WTC11 (cell line): ENCODE measurements at places on chromosomes 3 and 15. TPM values are rescaled to one million over a fixed set of nuclear protein-coding genes. Genes with fewer than 3 reads are reported as not detected.

- peaks cover 45% of the 10 kb centered on the region for H3K4me1 ChIP-seq
- no peak overlapping the region for H3K27ac ChIP-seq
- no peaks in the 10 kb centered on the region for H3K36me3 ChIP-seq
- H3K4me3 ChIP-seq: no peak overlapping the region
- H3K27me3 ChIP-seq: peaks cover 12% of the 10 kb centered on the region
- no peak for DNase-seq
Observed at GRCh38 chr3:18440066-18440722, 15.1 kb upstream of the SATB1 start.

- no peaks in the 10 kb centered on the region for H3K4me1 ChIP-seq
- DNase-seq: peak; percentile 58
- H3K27ac ChIP-seq: no peak overlapping the region
- no peak overlapping the region for H3K4me3 ChIP-seq
- H3K36me3 ChIP-seq: peaks cover 5% of the 10 kb centered on the region; the same call in 1 of the 2 replicates
Observed at GRCh38 chr3:36540888-36541518, 160.7 kb downstream of the STAC start.

DNA sequence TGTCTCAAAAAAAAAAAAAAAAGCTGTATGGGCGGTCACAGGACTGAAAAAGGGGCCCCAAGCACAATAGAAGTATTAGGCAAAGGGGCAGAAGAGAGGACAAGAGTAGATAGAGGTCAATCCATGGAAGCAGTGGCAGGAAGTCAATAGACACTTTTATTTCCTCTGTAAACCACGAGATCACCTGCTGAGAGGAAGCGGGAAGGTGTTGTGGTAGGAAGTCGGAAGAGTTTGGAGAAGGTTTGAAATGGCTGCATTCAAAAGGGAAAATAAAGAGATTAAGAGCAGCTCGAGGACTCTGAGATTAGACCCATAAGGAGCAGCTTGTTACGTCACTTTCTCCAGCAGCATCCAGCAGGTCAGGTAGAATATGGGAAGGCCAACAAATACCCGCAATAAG, 14.2 kb upstream of the ZNF148 start:
- H3K27ac ChIP-seq: no peak overlapping the region
- no peak overlapping the region for H3K4me3 ChIP-seq
- no peaks in the 10 kb centered on the region for H3K27me3 ChIP-seq
- DNase-seq: no peak
- H3K36me3 ChIP-seq: no peaks in the 10 kb centered on the region
- no peaks in the 10 kb centered on the region for H3K4me1 ChIP-seq

DNA sequence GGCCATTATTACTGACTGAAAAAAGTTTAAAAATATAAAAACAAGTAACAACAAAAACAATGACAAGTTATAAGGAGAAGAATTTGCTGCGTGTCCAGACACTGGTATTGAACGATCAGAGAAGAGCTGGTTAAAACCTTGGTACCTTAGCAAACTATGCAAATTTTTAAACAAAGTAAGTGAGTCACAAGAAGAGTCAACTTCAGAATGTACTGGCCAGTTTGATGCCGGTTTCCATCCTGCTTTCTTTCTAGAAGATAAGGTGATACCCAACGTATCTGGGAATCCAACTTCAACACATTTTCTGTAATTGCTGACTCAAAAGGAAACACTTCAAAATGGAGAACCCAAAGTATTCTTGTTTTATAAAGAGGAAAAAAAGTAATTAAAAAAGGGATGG, 49.8 kb downstream of the RUBCN start:
- H3K27me3 ChIP-seq: no peaks in the 10 kb centered on the region
- H3K36me3 ChIP-seq: peaks cover 23% of the 10 kb centered on the region
- peaks cover 5% of the 10 kb centered on the region; the same call in 1 of the 2 replicates for H3K4me1 ChIP-seq
- DNase-seq: no peak
- H3K4me3 ChIP-seq: no peak overlapping the region

DNA sequence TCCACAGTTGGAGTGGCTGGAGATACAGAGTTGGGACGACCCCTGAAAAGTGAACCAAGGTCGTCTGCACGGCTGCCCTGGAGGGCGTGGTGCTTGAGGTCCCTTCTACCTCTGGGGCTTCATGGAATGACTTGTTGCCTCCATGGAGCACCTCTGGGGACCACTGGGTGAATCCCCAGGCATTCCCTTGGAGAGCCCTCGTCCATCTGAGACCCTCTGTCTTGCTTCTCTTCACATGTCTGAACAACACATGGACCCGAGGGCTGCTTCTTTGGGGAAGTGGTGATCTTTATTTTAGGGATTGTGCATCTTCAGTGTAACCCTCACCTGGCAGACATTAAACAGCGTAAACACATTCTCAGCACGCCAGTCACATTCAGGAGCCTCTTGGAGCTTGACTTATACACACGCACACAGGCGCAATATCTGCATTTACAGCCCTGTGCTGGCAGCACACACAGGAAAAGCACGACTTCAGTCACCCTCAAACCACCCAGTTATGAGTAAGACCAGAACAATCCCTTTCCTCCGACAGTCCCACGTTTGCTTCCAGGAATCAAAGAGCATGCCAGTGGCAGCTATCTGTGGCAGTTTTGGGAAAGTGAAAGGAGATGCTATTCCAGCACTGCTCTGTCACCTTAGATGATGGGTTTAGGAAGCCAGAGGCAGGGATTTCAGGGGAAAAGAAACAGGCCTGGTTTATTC, 12.6 kb downstream of the FAM107A start:
- no peak overlapping the region for H3K4me3 ChIP-seq
- H3K36me3 ChIP-seq: peaks cover 2% of the 10 kb centered on the region; the same call in 1 of the 2 replicates
- H3K27ac ChIP-seq: peak overlapping the region; percentile 21
- peaks cover 45% of the 10 kb centered on the region for H3K4me1 ChIP-seq

GRCh38 chr3:177810162-177810623, 612.9 kb upstream of the TBL1XR1 start:
- H3K4me3 ChIP-seq: no peak overlapping the region
- peaks cover 6% of the 10 kb centered on the region; the same call in 1 of the 2 replicates for H3K36me3 ChIP-seq
- no peaks in the 10 kb centered on the region for H3K4me1 ChIP-seq

DNA sequence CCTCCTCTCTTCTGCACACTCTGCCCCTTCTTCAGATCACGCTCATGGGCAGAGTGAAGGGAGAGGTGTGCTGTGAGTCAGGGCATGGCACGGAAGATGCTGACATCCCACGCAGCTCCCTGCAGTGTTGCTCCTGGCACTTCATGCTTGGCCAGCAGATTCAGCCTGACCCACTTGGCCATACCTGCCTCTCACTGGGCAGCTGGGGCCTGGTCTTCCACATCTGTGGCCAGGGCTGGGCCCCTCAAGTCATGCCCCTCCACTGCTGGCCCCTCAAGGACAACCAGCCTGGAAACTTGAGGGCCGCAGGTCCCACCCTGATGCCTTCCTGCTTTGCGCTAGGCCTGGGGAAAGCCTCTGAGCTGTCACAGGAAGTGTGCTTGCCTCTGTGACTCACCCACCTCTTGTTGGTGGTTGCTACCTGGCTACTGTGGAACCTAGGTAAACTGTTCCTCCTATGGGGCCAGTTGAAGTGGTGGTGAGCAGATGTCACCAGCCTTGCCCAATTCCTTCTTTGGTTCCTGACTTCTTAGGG, 48.7 kb downstream of the BSN start:
- H3K27ac ChIP-seq: no peak overlapping the region; the same call in 1 of the 2 replicates
- no peaks in the 10 kb centered on the region for H3K27me3 ChIP-seq
- H3K4me1 ChIP-seq: no peaks in the 10 kb centered on the region
- H3K4me3 ChIP-seq: no peak overlapping the region
- no peaks in the 10 kb centered on the region for H3K36me3 ChIP-seq

- H3K27me3 ChIP-seq: peaks cover 99% of the 10 kb centered on the region
- H3K4me3 ChIP-seq: peak overlapping the region; percentile 67
- peak; percentile 57 for DNase-seq
- peaks cover 61% of the 10 kb centered on the region for H3K4me1 ChIP-seq
Observed at GRCh38 chr15:36887214-36887961, 213.0 kb downstream of the MEIS2 start.

- no peaks in the 10 kb centered on the region for H3K4me1 ChIP-seq
- no peaks in the 10 kb centered on the region for H3K27me3 ChIP-seq
- no peak overlapping the region for H3K27ac ChIP-seq
- no peak for DNase-seq
Observed at GRCh38 chr3:28171962-28172361, 69.5 kb upstream of the CMC1 start.

- no peak overlapping the region for H3K27ac ChIP-seq
- no peaks in the 10 kb centered on the region for H3K36me3 ChIP-seq
- DNase-seq: no peak
- H3K4me1 ChIP-seq: peaks cover 14% of the 10 kb centered on the region
Observed at GRCh38 chr15:84928843-84929168, 44.3 kb downstream of the SLC28A1 start.

DNA sequence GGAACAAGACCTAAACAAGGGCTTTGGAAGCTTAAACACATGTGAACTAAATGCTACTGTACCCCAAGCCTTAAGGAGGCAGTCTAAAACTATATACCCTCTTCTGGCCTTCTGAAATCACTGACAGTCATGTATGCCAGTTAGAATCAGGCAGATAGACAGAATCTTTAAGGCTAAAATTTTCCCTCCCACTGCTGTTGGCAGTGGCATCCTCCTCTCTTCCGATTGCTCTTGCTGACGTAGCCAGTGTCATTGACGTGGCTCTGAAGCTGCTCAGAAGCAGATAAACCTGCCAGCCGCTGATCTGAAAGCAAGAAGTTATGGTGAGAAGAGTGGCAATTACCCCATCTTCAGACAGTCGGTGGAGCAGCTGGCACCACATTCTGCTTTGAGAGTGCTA, 3.3 kb downstream of the RYR3 start:
- no peaks in the 10 kb centered on the region for H3K36me3 ChIP-seq
- H3K27me3 ChIP-seq: peaks cover 53% of the 10 kb centered on the region
- no peak for DNase-seq
- no peak overlapping the region for H3K4me3 ChIP-seq

- H3K36me3 ChIP-seq: peaks cover 26% of the 10 kb centered on the region
- no peak overlapping the region for H3K27ac ChIP-seq
- no peak overlapping the region for H3K4me3 ChIP-seq
- H3K27me3 ChIP-seq: peaks cover 7% of the 10 kb centered on the region; the same call in 1 of the 2 replicates
- DNase-seq: no peak
Observed at GRCh38 chr3:39548282-39548681, 80.8 kb downstream of the MOBP start.

DNA sequence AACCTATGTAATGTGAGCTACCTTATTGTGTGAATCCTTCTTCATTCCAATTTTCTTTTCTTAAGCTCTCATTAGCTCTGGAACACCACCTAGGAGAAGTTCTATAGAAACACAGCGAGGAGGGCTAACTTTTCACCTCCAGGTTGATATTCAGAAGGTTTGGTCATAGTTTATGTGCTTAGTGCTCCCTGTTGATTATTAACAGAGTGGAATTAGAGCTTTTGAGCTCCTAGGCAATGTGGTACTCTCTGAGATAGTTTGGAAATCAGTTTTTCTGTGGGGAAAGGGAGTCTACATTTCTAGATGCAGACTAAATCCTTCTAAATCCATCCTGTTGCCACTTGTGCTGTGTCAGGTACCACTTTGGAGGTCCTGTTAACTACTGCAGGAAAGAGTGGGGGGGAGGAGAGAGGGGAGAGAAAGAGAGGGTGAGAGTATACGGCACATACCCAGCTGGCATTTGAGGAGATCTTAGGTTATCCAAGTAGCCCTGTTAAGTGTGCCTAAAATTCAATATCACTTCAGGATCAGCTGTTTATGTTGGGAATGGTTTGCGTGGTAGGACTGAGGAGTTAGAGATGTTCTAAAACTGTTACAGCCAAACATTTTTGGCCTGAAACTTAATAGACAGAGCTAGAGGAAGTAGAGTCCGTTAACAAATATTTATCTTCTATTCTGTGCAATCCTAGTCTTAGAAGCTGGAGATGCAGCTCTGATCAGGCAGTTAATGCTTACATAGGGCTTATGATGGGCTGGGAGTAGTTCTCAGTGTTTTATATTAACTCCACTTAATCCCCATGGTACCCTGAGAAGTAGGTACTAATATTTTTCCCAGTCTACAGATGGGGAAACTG, 117.5 kb upstream of the PROK2 start:
- DNase-seq: no peak
- H3K4me3 ChIP-seq: no peak overlapping the region
- no peaks in the 10 kb centered on the region; the same call in 1 of the 2 replicates for H3K27me3 ChIP-seq
- H3K27ac ChIP-seq: no peak overlapping the region
- no peaks in the 10 kb centered on the region for H3K36me3 ChIP-seq
- peaks cover 25% of the 10 kb centered on the region for H3K4me1 ChIP-seq

- H3K4me3 ChIP-seq: no peak overlapping the region
- H3K4me1 ChIP-seq: peaks cover 17% of the 10 kb centered on the region
- no peak for DNase-seq
- no peak overlapping the region for H3K27ac ChIP-seq
- no peaks in the 10 kb centered on the region for H3K36me3 ChIP-seq
Observed at GRCh38 chr3:155131104-155131503, 51.0 kb downstream of the MME start.

GRCh38 chr3:153373606-153374005, 211.6 kb downstream of the RAP2B start:
- no peaks in the 10 kb centered on the region for H3K4me1 ChIP-seq
- H3K27me3 ChIP-seq: peaks cover 4% of the 10 kb centered on the region
- no peak overlapping the region for H3K4me3 ChIP-seq
- DNase-seq: no peak
- peaks cover 29% of the 10 kb centered on the region for H3K36me3 ChIP-seq

DNA sequence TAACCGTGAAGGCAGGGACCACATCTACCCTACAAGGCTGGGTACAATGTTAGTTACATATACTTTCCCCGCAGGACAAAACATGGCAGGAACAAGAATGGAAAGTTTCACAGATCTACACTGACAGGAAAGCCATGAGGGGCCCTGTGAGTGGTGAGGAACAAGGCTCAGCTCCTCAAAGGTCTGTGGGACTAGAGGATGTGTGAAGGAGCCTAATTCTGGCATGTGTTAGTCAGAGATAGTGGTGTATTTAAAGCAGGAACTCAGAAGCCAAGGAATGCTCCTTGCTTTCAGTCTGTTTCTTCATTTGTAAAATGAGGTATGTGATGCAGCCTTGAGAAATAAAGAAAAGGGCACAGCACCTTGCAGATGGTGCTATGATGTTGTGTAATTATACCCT, 25.1 kb downstream of the ETV5 start:
- H3K27me3 ChIP-seq: no peaks in the 10 kb centered on the region
- no peak for DNase-seq
- H3K4me3 ChIP-seq: no peak overlapping the region
- H3K4me1 ChIP-seq: peaks cover 67% of the 10 kb centered on the region
- H3K27ac ChIP-seq: peak overlapping the region; percentile 83
- H3K36me3 ChIP-seq: peaks cover 37% of the 10 kb centered on the region

- peaks cover 13% of the 10 kb centered on the region for H3K4me1 ChIP-seq
- DNase-seq: no peak
- no peaks in the 10 kb centered on the region for H3K27me3 ChIP-seq
- no peak overlapping the region for H3K4me3 ChIP-seq
- no peaks in the 10 kb centered on the region for H3K36me3 ChIP-seq
Observed at GRCh38 chr3:17355591-17355990, 386.8 kb downstream of the TBC1D5 start.

- no peak overlapping the region for H3K4me3 ChIP-seq
- DNase-seq: no peak
- H3K36me3 ChIP-seq: peaks cover 16% of the 10 kb centered on the region
- peaks cover 41% of the 10 kb centered on the region for H3K4me1 ChIP-seq
- H3K27me3 ChIP-seq: no peaks in the 10 kb centered on the region
Observed at GRCh38 chr3:136938334-136938733, 19.4 kb upstream of the IL20RB start.

Gene NMD3
- 53.3 to 56.3 TPM (median 54.5 TPM) in 3 replicates for total RNA-seq

Gene SACM1L
- 79.0 to 80.3 TPM (median 79.6 TPM) in 3 replicates for total RNA-seq

Gene ITIH1
- total RNA-seq: 0.26 to 0.69 TPM (median 0.50 TPM) in 3 replicates

Gene ROBO2
- 11.7 to 12.4 TPM (median 12.0 TPM) in 3 replicates for total RNA-seq

Gene PLA1A
- 0.11 TPM in 1 of 3 replicates, not detected in the others for total RNA-seq

Gene AHSG
- 1.5 to 1.9 TPM (median 1.8 TPM) in 3 replicates for total RNA-seq

Gene CPEB1
- 2.5 to 3.9 TPM (median 3.2 TPM) in 3 replicates for total RNA-seq

Gene CLDN16
- not detected in 3 replicates for total RNA-seq

Gene BDH1
- 26.8 to 32.5 TPM (median 29.9 TPM) in 3 replicates for total RNA-seq

Gene TPRG1
- total RNA-seq: 0.55 to 0.89 TPM (median 0.87 TPM) in 3 replicates

Gene CPLX3
- total RNA-seq: 0.09 to 0.21 TPM (median 0.09 TPM) in 3 replicates

Gene EOMES
- 0.76 to 1.4 TPM (median 1.1 TPM) in 3 replicates for total RNA-seq

Gene FANCD2OS
- not detected in 3 replicates for total RNA-seq
